ENCODE measurements at places on chromosomes 11 and 22.

DNA sequence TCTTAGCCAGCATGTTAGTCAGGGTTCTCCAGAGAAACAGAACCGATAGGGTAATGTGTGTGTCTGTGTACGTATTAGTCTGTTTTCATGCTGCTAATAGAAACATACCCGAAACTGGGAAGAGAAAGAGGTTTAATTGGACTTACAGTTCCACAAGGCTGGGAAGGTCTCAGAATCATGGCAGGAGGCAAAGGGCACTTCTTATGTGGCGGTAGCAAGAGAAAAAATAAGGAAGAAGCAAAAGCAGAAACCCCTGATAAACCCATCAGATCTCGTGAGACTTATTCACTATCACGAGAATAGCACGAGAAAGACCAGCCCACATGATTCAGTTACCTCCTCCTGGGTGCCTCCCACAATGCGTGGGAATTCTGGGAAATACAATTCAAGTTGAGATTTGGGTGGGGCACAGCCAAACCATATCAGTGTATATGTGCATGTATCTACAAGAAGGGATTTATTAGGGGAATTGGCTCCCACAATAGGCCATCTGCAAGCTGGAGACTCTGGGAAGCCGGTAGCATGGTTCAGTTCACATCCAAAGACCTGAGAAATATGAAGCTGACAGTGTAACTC is 173.7 kb upstream of the NECTIN1 start:
- DNase-seq = no peak

DNA sequence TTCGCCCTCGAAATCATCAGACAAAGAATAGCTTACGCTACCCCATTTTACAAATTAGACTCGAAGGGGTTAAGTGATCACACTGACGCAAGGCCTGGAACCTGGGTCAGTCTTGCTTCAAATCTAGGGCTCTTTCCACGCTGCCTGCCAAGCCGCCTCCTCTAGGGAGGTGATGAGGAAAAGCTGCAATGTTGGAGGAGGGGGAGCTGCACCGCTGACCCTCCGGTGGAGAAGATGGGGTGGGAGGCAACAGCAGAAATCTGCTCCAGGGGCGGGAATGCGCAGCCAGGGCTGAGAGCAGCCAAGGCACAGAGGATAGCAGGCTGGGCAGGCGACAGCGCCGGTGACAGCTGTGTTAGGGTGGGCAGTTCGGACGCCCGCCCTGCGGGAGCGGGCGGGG is 595 bp downstream of the SYVN1 start:
- DNase-seq = no peak

GRCh38 chr11:8040261-8040920 is 40.6 kb upstream of the TUB start:
- DNase-seq = no peak

DNA sequence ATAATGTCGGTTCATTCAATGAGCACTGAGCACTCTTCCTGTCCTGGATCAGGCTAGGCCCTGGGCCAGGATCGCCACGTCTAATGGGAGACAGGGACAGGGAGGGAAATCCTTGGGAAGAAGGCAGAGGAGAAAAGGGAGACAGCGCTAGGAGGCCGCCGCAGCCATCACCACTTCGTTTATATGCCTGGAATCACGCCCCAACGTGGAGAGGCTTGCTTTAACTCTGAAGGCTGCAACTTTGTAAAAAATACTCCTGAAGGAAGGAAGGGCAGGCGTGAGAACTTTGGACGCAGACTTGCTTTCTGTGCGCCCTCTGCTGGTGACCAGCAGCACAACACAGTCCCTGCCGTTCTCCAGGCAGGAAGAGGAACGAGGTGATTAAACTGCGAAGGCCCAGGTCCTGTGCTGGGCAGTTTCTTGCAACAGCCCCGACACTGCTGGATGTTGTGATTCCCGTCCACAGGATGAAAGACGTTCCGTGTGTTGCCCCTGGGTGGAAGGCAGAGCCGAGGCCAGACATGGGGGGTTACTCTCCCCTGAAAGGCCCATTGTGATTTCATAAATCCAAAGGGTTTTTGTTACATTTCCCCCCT is 22.1 kb downstream of the RIBC2 start:
- peak; percentile 83 for DNase-seq

DNA sequence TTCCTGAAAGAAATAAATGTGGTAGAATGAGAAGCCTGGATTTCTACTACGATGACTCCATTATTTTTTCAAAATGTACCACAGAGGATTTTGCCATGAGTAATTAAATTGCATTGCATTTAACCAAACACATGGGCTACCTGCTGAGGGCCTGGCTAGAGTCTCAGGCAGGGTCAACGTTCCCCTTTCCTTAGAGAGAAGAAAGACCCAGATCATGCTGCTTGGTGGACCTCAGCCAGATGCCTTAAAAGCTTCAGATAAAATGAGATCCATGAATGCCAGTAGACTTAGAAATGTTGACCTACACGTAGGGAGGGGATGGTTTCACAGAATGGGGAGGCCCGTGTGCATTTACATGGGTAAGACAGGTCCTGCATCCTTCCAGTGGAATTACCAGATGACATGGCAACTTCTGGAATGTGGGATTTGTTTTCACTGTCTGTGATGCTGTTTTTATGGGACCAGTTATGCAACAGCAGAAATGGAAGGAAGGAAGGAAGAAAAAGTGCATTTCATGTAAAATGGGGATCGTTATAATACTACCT is 1069.4 kb downstream of the NTM start:
- no peak for DNase-seq

- no peak for DNase-seq
These were observed 15.7 kb downstream of the SPTY2D1 start for GRCh38 chr11:18618342-18619025.

Data from PC-3 (cell line).